SK-N-SH treated with all-trans-retinoic acid at 6 μM for 48 hours (cell line): ENCODE measurements at places on chromosomes 1 and 21.
A peak's percentile ranks its signal among the peaks of the same experiment; 100 is the strongest.

- no peak for ATAC-seq
Measured at GRCh38 chr1:93686504-93687250, 5.0 kb upstream of the BCAR3 start.

- no peak for ATAC-seq
Measured at GRCh38 chr21:39079617-39080016, 103.6 kb downstream of the PSMG1 start.

DNA sequence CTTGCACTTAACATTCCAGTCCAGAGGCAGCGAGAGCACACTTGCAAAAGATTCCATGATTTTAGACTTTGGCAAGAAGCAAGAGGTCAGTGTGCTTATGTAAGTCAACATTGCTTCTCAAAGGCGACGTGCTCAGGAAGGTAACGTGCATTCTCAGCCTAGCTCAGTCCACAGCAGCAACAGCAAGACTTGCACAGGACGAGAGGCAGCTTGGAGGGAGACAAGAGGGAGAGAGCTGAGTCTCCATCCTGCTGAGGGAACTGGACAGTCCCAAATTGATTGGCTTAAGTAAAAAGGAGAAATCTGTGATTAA lies 56.5 kb downstream of the PTP4A2 start:
- no peak for ATAC-seq

GRCh38 chr1:48931506-48932192 lies 155.0 kb upstream of the BEND5 start:
- peak; percentile 92 for ATAC-seq

- ATAC-seq: no peak
Measured at GRCh38 chr1:65330021-65330420, 20.7 kb downstream of the DNAJC6 start.
